ENCODE measurements at places on chromosomes 6 and 20. TPM values are rescaled to one million over a fixed set of nuclear protein-coding genes. Genes with fewer than 3 reads are reported as not detected.

The NKX2-4 gene
- not detected for total RNA-seq

The GRIK2 gene
- 1.2 TPM for total RNA-seq

The TMC2 gene
- total RNA-seq: 0.12 TPM

The CRYBG1 gene
- total RNA-seq: 18.2 TPM

The PLAGL1 gene
- total RNA-seq: 25.3 TPM

The ESR1 gene
- 1.9 TPM for total RNA-seq

The C6orf163 gene
- total RNA-seq: 2.6 TPM

The C6orf132 gene
- 41.2 TPM for total RNA-seq

The SPDEF gene
- total RNA-seq: 16.7 TPM

The TTK gene
- 0.92 TPM for total RNA-seq

The SOX4 gene
- 79.4 TPM for total RNA-seq

The BCAS1 gene
- total RNA-seq: 13.2 TPM

The AKIRIN2 gene
- total RNA-seq: 43.1 TPM

The SLC22A3 gene
- total RNA-seq: 36.0 TPM

All from mucosa of gallbladder (tissue), 1 donor.